Cerebellum (tissue), 4 donors: ENCODE measurements at places on chromosomes 3 and 15.

DNA sequence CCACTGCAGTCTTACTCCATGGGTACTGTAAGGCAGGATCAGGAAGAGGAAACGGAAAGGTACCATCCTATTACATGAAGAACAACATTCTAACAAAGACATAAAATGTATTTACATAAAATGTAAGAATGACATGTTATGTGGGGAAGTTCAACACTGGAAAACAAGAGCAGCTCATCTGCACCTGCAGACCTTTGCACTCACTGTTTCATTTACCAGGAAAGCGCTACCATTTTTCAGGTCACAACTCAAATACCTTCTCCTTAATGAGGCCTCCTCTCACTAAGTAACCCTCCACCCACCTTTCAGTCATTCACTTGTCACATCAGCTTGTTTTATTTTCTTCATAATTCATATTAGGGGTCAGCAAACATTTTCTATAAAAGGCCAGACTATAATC, 2.6 kb downstream of the TMCC1 start:
- no peak for DNase-seq

GRCh38 chr15:79025802-79026201, 64.8 kb downstream of the RASGRF1 start:
- DNase-seq: no peak

GRCh38 chr3:63945558-63946096, 33.4 kb upstream of the SCAANT1 start:
- no peak for DNase-seq

GRCh38 chr15:28932361-28932760, 46.6 kb downstream of the APBA2 start:
- DNase-seq: no peak

GRCh38 chr3:28726840-28727239, 378.2 kb upstream of the AZI2 start:
- no peak for DNase-seq

GRCh38 chr3:125443923-125444322, 68.8 kb upstream of the ZNF148 start:
- DNase-seq: no peak

DNA sequence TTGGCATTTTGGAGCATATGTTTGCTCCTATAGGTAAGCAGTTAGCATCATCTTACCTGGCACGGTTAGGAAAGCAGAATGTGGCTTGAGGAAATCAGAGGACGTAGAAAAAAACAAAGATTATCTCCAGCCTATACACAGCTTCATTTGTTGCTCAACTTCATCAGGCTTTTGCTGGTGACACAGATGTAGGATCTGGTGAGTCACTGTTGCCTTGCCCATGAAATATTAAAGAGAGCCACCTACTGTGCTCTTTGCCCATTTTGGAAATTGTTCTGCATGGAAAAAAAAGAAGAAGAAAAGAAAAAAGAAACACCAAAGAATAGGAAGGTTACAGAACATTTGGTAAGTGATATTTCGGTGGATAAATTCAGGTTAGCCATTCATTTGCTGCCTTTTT, 3.8 kb downstream of the IL1RAP start:
- DNase-seq: no peak

GRCh38 chr3:37779289-37780152, 82.2 kb upstream of the CTDSPL start:
- DNase-seq: peak; percentile 74

DNA sequence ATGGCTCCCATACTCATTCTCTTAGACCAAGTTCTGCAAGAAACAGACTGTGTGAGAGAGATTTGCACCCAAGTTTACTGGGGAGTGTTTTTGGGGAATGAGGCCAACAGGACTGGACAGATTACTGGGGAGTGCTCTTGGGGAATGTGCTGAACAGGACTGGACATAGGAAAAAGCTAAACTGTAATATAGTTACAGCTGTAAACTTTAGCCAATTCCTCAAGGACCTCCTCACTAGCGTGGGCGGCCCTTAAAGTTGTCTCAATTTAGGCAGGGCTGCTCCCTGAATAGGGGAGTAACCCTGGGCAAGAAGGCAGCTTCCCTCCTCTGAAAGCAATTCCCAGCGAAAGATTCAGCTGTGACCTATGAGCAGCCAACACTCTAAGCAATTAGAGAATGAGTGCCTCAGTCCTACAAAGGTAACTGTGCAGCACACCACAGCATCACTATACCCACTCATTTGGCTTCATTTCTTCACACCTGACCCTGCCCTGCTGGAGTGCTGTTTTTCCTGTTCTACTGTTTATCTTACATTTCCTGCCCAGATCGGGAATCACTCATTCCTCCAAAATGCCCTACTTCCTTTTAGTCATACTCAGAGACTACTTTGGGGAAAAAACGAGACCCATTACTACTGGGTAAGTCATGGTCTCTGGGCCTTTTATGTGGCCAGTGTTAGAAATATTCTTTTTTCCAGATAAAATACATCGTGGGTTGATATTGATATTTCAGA, 41.3 kb upstream of the TRIM42 start:
- DNase-seq: no peak

DNA sequence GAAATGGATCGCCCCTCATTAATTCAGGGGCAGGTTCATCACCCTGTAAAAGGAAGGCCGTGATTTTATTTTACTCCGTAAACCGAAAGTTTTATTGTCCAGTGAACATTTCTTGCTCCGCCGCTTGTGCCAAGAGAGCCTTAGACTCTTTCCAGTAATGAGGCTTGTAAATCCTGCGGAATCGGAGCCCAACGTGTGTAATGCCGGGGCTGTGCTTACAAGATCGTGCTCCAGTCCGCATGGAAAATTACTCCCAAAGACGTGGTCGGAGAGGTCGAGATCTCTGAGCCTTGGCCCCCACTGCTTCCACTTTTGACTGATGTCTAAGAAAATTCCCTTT, 649 bp upstream of the PLOD2 start:
- no peak for DNase-seq

DNA sequence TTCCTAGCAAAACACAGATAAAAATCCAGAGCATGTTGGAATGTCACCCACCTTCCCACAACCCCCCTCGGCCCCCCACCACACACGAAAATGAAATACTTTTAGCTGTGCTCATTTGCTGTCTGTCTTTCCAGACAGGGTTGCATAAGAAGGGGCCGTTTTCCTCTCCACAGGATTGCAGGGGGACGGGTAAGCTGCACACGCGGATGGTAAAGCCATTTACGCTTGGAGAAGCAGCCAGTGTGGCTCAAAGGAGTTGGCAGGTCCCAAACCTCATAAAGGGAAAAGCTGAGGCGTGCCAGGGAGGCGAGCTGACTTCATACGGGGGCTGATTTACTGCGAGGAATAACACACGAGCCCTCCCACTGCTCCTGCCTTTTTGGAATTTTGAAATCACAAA, 47.4 kb upstream of the ITGA11 start:
- no peak for DNase-seq

DNA sequence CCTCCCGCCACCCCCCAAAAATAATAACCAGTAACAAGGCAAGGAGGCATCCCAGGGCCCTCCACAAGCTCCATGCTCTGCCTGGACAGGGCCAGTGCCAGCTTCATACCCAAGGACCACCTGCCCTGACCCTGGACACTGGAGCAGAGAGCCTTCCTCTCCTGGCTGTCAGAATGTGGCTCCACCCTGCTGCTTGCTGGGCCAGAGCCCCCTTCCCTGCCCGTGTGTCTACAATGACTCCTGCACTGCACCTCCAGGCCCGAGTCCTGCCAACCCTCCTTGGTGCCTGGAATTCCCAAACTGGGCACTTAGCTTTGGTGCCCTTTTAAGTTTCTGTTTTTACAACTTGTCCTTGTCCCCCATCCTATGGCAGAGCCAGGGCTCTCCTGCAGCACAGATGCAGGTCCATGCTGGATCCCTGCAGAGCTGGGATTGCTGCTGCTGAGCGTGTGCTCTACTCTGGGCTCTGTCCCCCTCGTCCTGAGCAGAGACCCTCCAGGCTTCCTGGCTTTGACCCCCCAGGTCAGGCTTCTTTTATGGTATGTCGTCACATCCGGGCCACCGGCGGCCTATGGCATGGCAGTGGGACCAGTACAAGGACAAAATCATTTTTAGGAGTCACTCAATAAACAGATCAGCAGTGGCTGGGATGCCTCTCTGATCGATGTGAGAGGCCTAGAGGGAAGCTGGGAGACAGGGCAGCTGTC, 11.4 kb upstream of the SNRPA1 start:
- no peak for DNase-seq

GRCh38 chr3:180657094-180657493, 22.2 kb downstream of the CCDC39 start:
- DNase-seq: no peak

DNA sequence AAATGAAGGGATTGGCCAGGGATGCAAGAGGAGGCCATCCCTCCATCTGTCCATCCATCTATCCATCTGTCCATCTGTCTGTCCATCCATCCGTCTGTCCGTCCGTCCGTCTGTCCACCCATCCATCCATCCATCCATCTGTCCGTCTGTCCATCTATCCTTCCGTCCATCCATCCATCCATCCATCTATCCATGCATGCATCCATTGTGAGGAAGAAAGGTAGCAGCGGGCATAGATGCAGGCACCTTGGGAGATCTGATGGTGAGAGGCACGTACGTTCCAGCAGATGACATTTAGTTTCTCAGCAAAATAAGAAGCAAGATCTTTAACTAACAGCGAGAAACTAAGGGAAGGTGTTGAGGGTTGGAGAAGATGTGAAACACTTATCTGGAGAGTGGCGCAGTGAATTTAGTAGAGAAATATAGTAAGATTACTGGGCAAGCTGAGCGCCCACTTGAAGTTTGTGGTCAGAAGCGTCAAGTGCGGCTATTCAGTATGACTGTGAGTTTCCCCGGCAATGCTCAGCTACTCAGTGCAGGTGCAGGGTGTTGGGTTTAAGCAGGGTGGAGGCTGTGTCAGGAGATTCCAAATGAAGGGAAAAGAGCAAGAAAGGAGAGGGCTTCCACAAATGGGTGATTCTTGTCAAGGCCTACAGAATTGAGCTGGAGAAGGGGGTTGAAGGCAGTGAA, 22.4 kb upstream of the SRP14 start:
- no peak for DNase-seq

DNA sequence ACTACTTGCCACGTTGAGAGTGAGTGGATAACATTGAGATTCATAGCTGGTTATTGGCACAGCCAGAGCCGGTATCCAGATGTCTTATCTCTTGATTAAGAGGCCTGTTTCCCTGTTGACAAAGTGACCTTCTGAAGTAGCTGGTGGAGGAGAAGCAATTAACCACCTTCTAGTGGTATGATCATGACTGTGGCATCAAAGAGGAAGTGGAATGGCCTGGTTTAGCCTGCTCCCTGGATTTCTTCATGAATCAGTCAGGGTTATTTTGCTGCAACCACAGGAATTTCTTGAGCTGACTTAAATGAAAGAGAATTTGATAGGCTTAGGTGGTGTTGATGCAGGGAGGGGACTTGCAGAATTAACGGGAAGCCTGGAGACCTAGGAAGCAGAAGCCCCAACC, 398.3 kb downstream of the MFSD1 start:
- no peak for DNase-seq

DNA sequence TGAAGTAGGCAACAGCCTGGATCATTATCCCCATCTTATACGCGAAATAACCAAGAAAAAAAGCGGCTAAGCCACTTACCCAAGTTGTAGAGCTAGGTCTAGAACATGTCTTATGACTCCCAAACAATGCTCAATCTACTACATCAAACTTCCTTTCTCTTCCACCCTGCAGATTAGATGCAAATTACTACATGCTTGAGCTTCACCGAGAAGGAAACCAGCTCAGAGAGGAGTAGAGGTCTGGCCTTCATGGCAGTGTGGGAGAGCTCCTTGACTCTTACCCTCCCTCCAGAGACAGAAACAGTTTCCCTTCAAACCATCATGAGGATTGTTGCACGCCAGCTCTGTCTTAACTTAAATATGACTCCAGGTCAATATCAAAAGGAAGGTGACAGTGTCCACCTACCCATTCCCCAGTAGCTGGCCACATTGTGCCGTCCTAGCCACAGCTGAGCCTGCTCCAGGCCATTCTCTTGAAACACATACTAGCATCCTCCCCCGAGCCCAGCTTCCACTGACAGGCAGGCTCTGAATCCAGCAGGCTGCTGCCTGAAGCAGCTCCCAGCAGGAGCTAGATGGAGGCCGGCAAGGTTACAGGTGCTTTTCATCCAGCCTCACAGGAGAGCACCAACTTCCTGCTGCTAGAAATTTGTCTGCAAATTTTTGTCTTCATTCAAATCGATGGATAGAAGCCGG, 56.8 kb downstream of the CPN2 start:
- no peak for DNase-seq

GRCh38 chr3:66655044-66655443, 154.2 kb upstream of the LRIG1 start:
- DNase-seq: no peak

DNA sequence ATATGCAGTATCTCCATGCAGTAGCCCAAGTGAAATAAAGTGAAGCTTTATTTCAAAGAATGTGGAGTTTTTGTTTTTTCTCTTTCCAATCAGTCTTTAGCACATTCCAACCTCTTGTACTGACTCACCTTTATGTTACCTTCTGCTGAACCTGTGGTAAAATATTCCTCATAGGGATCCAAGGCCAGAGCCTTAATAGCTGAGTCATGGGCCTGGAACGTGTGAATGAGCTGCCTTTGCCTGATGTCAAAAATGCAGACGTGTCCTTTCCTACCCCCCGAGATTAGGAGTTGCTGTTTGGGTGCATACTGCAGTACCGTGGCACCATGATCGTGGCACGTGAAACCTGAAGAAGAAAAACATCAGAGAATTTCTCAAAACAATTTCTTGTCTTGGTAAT, 108.5 kb downstream of the GLDN start:
- no peak for DNase-seq

- DNase-seq: no peak
These were observed 22.6 kb downstream of the SRP14 start for GRCh38 chr15:40016224-40016865.

GRCh38 chr15:53955396-53955795, 22.8 kb upstream of the UNC13C start:
- DNase-seq: no peak

- no peak for DNase-seq
These were observed 215.2 kb upstream of the BCHE start for GRCh38 chr3:166052440-166052839.

DNA sequence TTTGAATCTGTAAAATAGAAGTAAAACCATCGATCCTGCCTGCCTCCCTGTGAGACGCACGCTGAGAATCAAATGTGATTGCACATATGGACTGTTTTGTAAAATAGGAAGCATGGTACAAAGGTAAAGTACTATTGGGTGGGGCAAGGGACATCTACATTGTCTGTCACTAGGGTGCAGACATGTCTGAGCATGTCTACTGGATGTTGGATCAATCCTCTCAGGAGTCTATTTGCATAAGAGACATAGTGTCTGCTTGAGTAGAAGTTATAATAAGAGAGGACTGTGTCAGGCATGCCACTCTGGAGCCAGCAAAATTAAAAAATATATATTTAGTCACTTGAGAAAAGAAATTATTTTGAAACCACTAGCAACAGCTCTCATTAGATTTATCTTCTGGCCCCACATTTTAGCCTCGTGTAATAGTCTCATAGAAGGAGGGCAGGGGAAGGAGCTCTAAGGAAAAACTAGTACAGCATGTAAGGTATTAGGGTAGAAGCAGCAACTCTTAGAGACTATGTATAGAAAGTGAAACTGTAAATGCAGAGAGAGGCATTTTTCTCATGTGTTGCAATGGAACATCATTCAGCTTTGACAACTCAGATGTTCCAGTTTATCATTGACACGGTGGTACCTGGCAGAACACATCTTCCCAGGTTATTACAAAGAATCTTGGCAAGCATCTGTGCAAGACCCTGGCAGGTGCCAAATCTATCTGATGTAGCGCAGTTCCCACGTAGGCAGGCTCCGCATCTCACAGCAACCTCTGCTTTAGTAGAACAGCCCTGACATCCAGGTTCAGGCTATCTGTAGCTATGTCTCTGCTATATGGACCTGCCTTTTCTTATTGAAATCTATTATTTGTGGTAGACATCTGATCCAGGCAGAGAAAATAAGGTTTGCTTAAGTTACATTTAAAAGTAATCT, 85.2 kb upstream of the CHL1 start:
- DNase-seq: no peak
